CD8-positive, alpha-beta T cell (primary cell): ENCODE measurements at places on chromosomes 11 and 22.

GRCh38 chr11:3089236-3090061 lies 32.2 kb upstream of the CARS1 start:
- no peak for DNase-seq

- peak; percentile 10 for DNase-seq
Observed at GRCh38 chr11:14300661-14301304, 58.2 kb downstream of the RRAS2 start.

DNA sequence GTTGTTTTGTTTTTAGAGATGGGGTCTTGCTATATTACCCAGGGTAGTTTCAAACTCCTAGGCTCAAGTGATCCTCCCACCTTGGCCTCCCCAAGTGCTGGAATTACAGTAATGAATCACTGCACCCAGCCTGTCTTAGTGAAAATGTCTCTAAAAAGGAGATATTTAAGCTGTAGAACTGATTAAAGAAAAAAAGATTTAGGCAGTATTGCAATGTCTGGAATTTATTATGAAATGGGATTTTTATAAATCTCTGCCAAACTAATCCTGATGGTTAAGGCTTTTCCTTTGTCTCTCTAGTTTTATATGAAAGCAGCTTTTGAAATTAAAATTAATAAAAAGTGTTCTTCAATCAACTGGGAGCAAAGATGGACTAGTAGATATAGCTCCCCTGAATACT lies 2.1 kb downstream of the PLAAT3 start:
- no peak for DNase-seq

- DNase-seq: no peak
Observed at GRCh38 chr22:29854432-29854831, 16.4 kb upstream of the ASCC2 start.

DNA sequence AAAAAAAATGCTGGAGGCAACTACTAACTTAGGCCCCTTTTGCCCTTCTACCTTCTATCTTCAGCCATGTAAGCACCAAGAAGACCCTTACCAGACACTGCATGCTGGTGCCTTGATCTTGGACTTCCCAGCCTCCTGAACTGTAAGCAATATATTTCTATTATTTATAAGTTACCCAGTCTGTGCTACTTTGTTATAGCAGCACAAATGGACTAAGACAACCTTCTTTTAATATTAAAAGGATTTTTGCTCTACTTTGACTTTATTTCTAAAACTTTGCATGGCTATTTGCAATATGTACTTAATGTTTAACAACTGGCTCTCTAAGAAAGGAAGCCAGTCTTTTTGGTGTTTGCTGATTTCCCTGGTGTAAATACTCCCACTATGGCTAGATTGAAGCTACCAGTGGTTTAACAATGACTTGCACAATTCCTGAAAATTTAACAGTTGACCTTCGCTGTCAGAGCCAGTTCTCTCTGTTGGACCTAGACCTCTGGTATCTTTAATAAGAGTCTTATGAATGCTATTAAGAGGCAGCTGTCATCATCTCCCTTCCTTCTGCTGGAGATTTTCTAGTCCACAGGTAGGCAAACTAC lies 25.2 kb downstream of the OR6Q1 start:
- no peak for DNase-seq

GRCh38 chr11:84117394-84117793 lies 831.2 kb upstream of the CCDC90B start:
- no peak for DNase-seq

DNA sequence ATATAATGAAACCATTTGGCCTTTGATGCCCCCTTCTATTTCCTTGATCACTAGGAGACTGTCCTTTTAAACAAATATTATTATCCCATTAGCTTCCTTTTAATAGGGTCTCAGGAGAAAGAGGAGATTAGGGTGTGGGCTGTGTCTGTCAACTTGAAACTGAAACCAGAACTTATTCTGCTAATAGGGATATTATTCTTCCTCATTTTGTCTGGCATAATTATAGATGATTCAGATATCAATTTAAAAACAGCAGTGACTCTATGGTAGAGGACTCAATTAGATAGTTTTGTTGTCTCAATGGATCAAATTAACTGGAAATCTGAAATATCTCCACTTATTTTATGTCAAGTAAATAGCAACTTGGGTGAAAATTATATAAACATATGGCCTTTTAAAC lies 584.9 kb upstream of the CCDC90B start:
- no peak for DNase-seq

DNA sequence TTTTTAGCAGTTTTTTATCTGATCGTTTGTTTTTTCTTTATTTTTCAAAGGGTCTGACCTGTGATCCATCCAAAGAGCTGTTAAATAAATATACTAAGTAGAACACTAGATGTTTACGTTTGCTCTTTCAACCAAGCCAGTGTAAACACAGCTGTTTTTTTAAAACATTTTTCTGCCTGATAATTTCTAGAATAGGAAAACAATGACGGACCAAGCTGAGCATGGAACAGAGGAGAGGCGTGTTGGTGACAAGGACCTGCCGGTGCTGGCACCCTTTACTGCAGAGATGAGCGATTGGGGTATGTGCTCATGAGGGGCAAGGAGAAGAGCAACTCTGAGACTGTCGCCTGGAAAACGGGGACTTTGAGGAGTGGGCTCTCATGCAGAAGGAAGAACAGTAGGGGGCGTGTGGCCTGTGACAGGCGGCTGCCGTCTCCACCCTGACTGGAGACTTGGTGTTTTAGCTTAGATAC lies 28.6 kb upstream of the PANX2 start:
- DNase-seq: no peak

- DNase-seq: no peak
Observed at GRCh38 chr11:69089258-69089657, 40.5 kb downstream of the TPCN2 start.

- DNase-seq: no peak
Observed at GRCh38 chr22:45329530-45329936, 19.8 kb downstream of the FAM118A start.

DNA sequence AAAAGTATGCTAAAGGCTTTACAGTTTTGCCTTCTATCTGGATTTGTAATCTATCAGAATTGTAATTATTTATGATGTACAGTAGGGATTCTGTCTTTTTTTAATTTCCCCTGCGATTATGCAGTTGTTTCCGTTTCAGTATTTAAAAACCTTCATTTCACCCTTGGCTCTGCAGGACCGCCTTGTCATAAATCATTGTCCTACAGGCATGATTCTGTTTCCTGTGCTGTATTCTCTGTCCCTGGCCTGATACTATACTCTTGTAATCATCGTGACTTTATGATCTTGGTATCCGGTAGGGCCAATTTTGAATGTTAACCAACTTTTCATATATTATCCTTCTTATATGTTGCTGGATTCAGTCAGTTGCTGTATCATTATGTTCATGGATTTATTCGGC lies 151.7 kb downstream of the ATXN10 start:
- DNase-seq: no peak

GRCh38 chr22:32489377-32489776 lies 14.8 kb downstream of the FBXO7 start:
- no peak for DNase-seq

DNA sequence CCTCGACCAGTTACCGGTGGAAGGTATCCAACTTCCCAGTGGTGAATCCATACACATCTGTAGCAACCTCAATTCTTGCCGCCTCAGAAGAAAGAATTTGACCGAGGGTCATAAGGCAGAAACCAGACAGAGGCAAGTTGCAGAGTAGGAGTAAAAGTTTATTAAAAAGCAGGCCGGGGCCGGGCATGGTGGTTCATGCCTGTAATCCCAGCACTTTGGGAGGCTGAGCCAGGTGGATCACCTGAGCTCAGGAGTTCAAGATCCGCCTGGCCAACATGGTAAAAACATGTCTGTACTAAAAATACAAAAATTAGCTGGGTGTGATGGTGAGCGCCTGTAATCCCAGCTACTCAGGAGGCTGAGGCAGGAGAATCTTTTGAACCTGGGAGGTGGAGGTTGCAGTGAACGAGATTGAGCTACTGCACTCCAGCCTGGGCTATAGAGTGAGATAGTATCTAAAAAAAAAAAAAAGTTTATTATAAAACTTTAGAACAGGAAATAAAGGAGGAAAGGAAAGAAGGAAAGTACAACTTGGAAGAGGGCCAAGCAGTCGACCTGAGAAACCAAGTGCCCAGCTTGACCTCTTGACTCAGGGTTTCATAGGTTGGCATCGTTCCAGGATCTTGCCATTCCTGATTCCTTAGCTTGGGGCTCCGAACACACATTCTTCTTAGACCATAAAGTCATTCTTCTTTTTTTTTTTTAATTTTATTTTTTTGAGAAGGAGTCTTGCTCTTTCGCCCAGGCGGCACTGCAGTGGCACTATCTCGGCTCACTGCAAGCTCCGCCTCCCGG lies 27.8 kb downstream of the RGL4 start:
- DNase-seq: no peak

GRCh38 chr22:33563220-33563964 lies 356.9 kb downstream of the LARGE1 start:
- no peak for DNase-seq

- DNase-seq: no peak
Observed at GRCh38 chr11:74012074-74012809, 3.4 kb upstream of the UCP3 start.

DNA sequence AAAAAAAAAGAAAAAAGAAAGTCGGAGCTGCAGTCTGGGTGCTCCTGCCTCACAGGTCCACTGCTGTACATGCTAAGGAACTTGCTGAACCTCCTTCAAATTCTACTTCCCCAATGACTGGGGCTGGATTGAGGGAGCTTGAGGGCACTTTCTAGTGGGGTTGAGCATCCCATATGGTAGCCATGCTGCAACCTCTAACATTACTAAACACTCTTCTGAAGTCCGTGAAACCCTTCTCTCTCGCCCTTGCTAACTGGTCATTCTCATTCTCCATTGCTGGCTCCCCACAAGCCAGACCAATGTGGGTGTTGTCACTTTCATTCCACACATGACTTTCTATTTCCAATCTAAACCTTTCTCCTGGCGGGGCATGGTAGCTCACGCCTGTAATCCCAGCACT lies 1.2 kb downstream of the ESS2 start:
- DNase-seq: no peak

DNA sequence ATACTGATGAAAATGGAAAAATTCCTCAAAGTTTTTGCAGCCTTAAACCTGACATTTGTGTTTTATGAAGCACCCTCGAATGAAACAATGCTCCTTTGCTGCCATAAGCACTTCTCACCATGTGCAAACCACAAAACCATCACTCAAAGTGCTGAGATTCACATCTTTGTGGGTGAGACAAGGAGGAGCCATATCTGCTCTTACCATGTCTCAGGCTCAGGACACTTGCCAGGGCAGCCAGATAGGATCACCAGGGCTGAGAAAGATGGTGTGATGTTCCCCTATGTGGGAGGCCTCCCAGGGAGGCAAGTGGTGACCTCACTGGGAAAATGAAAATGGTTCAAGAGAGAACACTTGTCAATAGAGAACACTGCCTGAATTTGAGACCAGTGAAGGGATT lies 120.4 kb downstream of the CCDC34 start:
- DNase-seq: no peak

DNA sequence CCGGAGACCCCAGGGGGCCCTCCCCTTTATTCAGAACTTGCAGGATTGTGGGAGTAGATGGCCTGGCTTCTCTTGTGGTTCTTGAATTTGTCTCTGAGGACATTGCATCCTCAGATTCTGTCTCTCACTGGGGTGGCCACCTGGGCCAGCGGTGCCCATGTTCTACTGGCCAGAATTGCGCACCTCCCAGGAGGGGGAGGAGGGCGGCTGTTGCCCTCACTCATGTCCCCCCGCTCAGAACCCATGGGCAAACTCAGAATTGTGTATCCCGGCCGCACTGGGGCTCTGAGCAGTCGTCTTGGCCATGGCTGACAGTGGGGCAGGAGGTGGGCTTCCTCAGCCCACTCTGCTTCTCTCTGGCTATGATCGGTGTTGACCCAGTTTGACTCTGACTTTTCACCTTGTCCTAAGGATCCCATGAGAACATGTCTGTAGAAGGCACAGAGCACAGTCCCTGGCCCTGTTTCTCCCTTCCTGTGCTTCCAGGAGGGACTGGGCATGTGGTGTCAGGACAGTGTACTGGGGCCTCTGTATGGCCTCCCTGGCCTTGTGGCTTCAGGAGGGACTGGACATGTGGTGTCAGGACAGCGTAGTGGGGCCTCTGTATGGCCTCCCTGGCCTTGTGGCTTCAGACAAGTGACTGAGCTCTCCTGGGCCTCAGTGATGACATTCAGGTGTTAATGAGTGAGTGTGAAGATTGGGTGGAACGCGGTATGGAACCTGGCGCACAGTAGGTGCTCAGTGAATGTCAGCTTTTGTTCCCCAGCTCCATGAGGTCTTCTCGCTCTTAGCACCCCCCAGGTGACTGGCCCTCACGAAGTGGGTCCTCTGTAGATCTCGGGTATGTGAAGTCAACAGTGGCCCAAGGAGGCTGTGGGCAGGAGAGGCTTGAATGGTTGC lies 99.3 kb downstream of the TBC1D22A start:
- DNase-seq: no peak

- DNase-seq: no peak
Observed at GRCh38 chr11:17211286-17211685, 3.5 kb upstream of the PIK3C2A start.

DNA sequence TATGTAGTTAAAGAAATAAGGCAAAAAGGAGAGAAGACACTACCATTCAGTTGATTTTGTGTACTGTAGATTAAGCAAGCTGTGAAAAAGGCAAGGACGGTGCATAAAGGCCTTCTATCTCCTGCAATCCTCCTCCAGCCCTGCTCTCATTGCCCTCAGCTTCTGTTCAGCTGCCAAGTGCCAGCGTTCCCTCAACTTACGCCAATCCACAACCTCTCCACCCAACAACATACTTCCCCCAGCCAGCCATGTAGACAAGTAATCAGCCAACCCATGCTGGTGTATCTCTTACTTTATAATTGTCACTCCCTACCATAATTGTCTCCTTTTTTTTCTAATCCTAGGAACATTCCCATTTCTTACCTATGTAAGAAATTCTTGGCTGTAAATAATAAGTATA lies 30.1 kb upstream of the ANO5 start:
- no peak for DNase-seq

DNA sequence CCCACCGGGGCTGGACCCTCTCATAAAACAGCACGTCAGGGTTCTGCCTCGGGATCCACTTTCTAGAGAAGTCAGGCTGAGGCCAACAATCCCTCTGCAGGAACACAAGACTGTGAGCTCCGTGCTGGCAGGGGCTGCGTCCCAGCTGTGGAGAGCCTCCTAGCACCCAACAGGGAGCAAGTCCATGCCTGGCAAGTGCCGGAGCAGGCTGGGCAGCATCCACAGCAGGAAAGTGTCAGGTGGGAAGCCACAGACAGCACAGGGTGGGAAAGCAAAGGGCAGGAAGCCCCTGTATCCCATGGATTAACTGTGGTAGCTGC lies 682.3 kb downstream of the TBC1D22A start:
- DNase-seq: no peak

GRCh38 chr22:23774114-23774921 lies 1.7 kb downstream of the MMP11 start:
- no peak for DNase-seq

GRCh38 chr11:2467695-2468055 lies 22.9 kb downstream of the KCNQ1 start:
- no peak for DNase-seq

DNA sequence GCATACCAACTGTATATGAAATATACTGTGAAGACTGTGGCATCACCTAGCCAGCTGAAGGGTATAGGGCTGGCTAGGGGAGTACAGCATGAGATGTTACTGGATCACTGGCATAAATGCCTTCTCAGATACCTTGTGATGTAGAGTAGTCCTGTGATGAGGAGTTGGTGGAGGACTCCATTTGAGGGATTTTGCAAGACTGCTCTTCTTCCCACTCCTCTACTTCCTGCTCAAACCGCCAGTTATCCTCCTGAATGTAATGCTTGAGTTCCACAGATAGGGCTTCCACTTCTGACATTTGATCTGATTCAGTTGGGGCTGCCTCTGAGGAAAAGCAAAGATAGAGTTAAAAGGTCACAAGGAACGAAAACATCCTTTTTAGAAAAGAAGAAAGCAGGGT lies 29.3 kb downstream of the CLDN25 start:
- no peak for DNase-seq

GRCh38 chr22:40210818-40211217 lies 33.1 kb downstream of the TNRC6B start:
- no peak for DNase-seq
